Globus pallidus (tissue), 1 donor: ENCODE measurements at places on chromosomes 1 and 21.

DNA sequence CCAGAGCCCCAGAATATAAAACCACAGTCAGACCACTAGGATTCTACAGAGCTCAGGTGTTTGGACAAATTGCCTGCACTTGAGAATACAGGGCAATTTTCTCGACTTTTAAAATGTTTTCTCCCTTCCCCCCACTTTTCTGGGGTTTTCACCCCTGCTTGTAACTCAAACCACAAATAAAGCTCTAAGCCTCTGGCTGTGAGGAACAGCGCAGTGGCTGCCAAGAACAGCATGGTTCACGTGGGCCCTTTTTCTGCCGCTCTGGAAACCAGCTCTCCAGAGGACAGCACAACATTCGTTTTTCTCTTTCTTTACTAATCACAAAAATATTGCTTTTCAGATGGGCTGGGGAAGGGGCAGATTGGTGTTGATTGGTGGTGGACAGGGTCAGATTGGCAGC lies 102.2 kb upstream of the JUN start:
- DNase-seq = no peak

DNA sequence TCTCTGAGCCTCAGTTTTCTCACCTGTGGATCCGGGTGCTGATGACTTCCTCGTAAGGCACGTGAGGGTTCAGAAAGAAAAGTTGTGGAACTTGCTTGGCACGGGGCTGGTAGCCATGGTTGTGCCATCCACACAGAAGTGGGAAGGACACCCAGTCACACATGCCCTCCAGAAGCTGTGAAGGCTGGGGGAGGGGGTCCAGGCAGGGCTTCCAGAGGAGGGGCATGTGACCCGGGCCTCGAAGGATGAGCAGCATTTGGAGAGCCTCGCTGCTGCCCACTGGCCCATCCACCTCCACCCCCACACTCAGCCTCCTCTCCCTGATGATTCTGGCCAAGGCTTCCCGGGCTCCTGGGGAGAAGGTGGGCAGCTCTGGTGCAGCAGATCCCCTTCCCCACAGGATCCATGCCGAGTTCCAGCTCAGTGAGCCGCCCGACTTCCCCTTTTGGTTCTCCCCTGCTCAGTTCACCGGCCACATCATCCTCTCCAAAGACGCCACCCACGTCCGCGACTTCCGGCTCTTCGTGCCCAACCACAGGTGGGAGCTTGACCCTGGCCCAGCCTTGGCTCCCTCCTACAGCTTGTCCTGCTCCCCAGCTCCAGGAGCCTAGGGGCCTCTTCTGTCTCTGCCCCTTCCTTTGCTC lies 9.4 kb downstream of the SELENON start:
- DNase-seq = no peak

GRCh38 chr1:108925920-108926319 lies 37.4 kb downstream of the CLCC1 start:
- no peak for DNase-seq

- DNase-seq = no peak
Observed at GRCh38 chr1:220708936-220709801, 19.0 kb downstream of the C1orf115 start.

DNA sequence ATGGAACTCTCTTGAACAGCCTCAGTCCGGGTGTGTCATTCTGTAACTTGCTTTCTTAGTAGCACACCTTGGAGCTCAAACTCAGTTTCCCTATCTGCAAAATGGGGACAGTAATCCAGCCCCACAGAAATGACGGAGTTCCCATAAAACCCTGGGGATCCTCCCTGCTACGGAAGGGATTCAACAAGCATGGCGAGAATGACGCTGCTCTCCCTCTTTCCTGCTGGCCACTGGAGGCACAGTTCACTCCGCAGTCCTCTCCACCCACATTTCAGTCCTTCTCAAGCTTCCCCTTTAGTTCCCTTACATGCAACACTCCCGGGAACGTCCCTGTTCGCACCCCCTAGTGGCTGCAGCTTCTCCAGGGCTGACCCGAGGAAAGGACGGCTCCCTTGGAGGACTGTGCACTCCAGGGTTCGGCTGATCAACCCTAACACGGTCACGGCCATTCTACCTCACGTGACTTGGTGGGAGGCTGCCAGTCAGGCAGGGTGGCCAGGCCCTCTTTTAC lies 20.6 kb downstream of the RUNX3 start:
- no peak for DNase-seq

DNA sequence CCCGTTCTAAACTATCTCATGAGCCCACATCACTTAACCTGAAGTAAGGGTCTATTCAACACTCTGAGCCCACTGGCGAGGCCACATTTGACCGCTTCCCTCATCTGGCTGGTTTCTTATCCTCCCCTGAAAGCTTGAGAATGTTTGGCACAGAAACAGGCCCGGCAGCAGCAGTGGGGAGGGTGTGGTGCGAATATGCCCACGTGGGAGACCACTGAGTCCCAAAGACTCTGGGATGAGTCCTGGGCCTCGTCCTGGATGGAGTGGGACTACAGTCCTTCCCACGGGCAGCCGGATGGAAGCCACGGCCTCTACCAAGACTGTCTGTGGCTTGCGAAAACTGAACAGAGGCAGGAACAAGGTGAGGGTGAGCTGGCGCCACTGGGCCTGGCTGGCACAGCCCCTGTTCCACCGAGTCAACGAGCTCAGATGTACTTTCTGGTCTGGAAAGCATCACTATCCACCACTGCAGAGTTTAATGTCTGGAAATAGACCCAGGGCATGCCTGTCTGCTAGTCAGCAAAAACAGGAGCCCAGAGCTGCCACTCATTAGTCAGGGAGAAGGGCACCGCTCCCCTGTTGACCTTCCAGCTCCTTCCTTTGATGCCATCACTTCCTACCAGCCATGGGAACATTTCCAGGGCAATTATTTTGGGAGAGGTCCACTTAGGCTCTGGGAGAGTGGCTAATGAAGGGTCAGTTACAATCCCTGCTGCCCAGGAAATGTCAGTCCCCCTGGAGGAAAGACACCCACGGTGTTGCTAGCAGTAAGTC lies 386.6 kb downstream of the MATN1 start:
- DNase-seq = no peak

- DNase-seq = no peak
Observed at GRCh38 chr1:232016616-232017015, 390.0 kb downstream of the DISC1 start.

DNA sequence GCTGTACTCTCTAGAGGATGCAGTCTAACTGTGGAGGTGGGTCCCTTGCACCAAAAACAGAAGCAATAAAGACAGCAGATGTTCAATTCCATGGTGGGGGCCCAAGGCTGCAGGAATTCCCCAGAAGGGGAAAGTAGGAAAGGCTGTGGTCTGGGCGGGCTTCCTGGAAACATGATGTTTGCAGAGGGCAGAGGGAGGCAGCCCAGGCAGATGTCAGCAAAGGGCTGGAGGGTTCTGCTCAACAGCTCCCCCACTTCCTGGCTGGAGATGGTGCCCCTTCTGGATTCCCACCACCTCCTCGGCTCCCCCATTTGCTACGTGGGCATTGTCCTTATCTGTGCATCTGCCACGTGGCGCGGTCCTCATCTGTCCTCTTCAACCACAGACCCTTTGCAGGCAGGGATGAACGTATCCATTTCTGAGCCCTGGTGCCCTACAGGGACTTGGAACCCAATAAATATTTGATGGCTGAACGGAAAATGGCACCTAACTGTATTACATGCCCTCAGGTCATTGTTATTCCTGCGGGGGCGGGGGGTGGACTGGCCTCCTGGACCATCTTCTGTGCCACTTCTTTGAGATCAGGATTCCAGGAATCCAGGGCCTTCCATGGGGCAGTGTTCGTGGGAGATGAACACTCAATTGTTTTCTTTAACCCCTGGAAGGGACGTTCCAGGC lies 8.4 kb upstream of the GUCA2B start:
- no peak for DNase-seq

DNA sequence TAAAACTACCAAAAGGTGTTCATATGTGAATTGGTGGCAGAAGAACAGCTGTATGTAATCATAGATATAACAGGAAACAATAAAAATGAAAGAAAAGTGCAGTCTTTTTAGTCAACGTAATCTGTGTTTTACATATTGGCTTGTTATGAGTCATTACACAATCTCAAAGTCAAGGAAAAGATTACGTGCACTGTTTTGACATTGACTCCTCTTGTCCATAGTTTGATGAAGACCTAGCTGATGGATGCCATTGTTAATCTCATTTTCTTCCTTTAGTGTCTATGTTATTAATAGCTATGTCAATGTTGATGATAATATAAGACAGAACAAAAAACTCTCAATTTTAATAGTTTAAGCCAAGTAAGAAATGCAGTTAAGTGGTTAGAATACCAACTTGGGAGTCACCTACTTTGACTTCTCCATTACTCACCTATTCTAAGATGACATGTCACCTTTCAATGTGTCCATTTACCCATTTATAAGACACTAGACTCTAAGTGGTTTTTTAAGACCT lies 84.5 kb upstream of the SAMSN1 start:
- DNase-seq = no peak

- no peak for DNase-seq
Observed at GRCh38 chr1:30199563-30199962, 523.8 kb downstream of the MATN1 start.

GRCh38 chr1:50218344-50219120 lies 109.8 kb downstream of the ELAVL4 start:
- no peak for DNase-seq

- no peak for DNase-seq
Observed at GRCh38 chr1:12174924-12175810, 8.4 kb downstream of the TNFRSF1B start.

GRCh38 chr1:165753934-165754333 lies 14.7 kb downstream of the TMCO1 start:
- DNase-seq = no peak

GRCh38 chr1:198258491-198258890 lies 101.7 kb downstream of the NEK7 start:
- DNase-seq = no peak

DNA sequence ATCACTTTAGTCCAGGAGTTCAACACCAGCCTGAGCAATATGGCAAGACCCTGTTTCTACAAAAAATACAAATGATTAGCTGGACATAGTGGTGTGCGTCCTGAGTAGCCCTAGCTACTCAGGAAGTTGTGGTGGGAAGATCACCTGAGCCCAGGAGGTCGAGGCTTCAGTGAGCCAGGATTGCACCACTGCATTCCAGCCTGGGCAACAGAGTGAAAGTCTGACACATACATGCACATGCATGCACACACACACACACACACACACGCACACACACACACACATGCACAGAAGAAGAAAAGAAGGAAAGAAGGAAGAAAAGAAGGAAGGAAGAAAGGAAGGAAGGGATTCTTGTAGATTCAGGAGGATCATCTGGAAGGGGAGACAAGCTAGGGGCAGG lies 104.4 kb upstream of the USP25 start:
- DNase-seq = no peak

GRCh38 chr1:25825605-25826004 lies 5.9 kb downstream of the MTFR1L start:
- no peak for DNase-seq
